ENCODE measurements at places on chromosomes 16 and 17.

GRCh38 chr17:50813583-50813982 lies 21.8 kb upstream of the WFIKKN2 start:
- no peak for DNase-seq

DNA sequence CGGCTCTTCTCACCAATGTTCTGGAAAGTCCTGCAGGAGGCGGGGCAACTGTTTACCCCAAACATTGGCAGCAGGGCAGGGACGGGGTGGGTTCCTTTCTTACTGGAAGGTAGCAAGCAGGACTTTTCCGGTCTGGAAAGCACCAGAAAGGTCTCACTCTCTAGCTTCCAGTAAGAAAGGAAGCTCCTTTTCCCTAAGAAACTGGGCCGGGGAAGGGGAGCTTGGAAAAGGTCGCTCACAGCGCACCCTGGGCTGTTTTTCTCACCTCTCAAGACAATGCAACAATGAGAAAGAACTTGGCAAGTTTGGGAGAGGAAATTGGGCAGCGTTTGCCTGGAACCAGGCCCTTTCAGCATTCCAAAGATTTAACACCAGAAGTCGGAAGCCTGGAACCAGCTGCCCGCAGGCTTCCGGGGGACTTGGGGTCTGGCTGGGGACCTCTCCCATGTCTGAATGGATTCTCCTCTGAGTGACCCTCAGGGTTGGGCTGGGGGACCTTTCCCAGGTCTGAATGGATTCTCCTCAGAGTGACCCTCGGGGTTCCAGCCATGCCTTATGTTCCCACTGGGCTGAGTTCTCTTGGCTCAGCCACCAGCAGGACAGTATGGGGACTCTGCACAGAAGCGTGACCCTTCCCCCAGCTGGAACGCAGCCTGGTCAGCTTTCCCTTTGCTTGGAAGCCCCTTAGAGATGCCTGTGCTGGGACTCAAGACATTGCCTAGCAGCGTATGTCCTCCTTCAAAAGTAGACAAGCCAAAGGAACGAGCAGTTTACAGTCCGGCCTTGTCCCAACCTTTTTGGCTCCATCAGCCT lies 166.5 kb upstream of the PLCG2 start:
- DNase-seq: no peak

- DNase-seq: no peak
Measured at GRCh38 chr16:68739964-68740627, 3.0 kb downstream of the CDH1 start.

DNA sequence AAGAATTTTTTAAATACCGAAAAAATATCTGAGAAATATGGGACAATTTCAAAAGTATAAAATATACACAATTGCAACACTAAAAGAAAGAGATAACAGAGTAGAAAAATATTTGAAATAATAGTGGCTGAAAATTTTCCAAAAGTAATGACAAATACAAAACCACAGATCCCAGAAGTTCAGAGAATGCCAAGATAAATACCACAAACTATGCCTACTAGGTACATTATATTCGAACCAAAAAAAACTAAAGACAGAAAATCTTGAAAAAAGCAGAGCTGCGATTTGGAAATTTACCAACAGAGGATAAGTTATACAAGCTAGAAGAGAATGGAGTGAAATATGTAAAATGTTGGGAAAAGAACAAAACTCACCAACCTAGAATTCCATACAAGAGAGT lies 191.3 kb upstream of the ELAC2 start:
- no peak for DNase-seq

DNA sequence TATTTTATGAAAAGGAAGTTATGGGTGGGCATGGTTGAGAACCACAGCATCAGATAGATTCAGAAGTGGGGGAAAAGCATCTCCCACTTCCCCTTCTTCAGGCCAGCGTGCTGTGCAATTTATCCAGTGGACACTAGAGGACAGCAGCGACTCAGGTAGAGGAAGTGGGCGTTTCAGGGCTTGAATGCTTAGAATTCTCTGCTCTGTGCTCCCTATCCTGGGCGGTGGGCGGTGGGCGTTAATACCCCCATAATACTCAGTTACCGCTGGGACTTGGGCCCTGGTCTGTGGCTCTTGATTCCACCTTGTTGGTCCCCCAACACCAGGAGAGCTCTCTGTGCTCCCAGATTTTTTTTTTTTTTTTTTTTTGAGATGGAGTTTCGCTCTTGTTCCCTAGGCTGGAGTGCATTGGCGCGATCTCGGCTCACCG lies 3.7 kb upstream of the LYZL6 start:
- peak; percentile 18 for DNase-seq

GRCh38 chr16:75019007-75019406 lies 20.2 kb downstream of the ZNRF1 start:
- no peak for DNase-seq

- no peak for DNase-seq
Measured at GRCh38 chr16:4869147-4869805, 22.0 kb downstream of the UBN1 start.

GRCh38 chr17:35086931-35087573 lies 23.5 kb upstream of the RFFL start:
- no peak for DNase-seq

- no peak for DNase-seq
Measured at GRCh38 chr17:44928136-44928535, 12.8 kb upstream of the GFAP start.

DNA sequence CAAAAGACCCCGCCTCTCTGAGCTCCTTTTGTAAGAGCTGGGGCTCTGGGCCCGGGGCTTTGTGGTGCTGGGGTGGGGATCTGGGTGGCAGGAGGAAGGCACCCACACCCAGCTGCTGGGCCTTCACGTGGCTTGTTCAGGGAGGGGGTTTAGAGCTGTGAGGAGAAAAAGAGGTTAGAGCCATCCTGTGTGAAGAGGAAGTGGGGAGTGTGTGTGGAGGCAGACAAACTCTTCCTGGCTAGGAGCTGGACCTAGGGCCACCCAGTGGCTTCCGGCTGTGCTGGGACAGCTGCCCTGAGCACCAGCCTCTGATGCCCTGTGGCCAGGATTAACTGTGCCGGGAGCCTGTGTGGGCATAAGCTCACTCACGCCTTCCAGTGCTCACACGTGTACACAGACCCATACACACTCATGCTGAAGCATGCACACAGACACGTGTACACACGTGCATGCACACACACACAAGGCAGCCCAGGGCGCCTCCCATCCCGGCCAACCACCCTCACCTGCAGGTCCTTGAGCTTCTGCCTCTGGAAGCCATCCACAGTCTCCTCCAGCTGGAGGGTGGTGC lies 7.4 kb downstream of the CIBAR2 start:
- no peak for DNase-seq

DNA sequence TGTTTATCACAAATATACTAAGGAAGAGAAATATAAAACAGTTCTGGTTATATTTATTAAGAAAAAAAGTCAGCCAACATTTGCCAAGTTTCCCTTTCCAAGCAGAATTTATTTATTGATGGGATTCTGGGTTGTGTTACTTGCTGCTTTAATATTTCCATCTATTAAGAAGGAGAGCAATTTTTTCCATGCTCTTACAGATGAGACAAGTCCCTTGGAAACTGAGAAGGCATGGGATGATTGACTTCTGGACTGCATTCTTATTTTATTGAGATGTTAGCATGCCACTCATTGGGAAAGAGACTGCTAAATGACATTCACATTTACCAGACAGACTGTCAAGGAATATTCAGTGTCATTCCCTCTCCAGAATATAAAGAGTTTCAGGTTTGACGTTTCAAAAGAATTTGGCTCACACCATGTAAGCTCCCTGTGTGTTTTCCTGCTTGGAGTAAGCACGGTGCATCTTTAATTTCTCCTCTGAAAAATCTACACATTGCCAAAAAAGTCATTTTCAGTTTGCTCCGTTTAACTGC lies 1565.2 kb upstream of the GOT2 start:
- DNase-seq: no peak

GRCh38 chr16:53949715-53950410 lies 245.9 kb downstream of the FTO start:
- peak; percentile 8 for DNase-seq

DNA sequence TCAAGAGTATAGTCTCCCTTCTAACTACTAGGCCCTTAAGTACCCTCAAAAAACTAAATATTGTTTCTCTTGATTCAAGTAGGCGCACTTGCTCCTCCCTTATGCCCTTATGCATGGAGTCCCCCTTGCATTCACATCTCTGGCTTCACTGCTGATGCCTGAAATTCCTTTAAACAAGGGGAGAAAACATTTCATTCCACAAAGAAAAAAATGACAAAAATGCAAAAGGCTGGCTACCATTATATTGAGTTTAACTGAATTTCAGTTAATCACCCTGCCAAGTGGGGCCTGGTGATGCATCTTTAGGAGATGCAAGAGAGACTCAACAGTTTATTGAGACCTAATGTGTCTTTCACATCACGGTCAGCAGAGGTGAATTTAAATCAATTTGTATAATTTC lies 35.6 kb downstream of the CRLF3 start:
- no peak for DNase-seq

DNA sequence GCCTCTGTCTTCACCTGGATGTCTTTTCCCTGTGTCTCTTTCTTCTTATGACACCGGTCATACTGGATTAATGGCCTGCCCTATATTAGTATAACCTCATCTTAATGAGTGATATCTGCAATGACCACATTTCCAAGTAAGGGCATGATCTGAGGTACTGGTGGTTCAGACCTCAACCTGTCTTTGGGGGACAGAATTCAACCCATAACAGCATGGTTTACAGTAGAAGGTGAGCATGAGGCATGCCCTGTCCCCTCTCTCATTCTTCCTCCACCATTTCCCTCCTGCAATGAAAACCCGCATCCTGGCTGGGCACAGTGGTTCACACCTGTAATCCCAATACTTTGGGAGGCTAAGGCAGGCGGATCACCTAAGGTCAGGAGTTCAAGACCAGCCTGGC lies 2.8 kb upstream of the RAB37 start:
- DNase-seq: no peak

DNA sequence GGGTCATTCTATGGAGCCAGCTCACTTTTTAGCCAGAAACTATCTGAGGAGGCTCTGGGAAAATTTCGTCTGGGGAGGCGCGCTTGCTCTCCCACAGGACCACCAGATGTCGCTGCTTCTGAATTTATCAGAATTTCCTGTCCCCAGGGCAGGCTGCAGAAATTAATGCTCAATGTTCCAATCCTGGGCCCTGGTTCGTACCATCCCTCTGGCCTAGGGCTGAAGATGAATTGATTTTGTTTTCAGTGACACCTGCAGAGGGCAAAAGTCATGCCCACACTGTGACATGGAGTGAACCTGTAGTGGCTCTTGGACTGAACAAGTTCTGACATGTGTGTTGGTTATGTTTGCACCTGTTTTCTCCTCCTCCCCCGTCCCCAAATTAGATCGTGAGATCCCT lies 482.6 kb downstream of the NPIPA7 start:
- DNase-seq: peak; percentile 33

GRCh38 chr17:32357615-32358014 lies 7.7 kb downstream of the ZNF207 start:
- no peak for DNase-seq

- DNase-seq: no peak
Measured at GRCh38 chr17:33381201-33381600, 88.1 kb upstream of the ASIC2 start.

- no peak for DNase-seq
Measured at GRCh38 chr17:47368262-47368661, 44.5 kb downstream of the EFCAB13 start.

DNA sequence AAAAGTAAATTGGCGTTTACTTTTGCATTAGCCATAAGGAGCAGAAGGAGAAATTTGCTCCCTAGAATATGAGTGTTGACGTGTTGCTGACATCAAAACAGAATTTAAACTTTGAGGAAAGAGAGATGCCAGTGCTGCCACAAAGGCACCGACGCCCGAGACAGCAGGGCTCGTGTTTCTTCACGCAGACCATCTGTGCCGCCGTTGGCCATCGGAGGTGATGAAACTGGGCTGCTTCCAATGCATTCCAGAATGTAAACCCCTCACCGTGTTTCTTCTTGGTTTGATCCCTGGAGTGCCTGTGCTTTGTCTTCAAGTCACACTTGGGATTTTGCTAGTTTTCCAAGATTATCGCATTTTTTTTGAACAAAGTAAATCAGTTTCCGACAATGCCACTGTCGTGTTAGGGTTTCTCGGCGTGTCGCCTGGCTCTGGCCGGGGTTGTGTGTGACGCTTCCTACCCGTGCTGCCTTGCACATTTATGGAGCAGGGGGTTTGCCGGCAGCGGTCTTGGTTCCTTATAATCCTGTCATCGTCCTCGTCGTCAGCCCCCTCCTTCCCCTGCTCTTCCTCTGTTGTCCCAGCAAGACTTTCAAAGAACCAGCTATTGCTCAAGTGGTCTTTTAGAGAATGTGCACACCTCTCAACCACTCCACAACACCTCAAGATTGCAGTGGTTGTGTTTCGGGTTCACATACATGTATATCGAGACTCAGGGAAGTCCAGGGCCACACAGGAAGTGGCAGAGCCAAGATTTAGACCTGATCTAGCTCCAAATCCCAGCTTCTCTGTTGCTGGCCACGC lies 103.9 kb downstream of the METRNL start:
- DNase-seq: no peak

GRCh38 chr17:74361230-74362068 lies at the start of gene BTBD17:
Gene BTBD17, minus strand, starts transcription at chr17:74361868. Its CDS starts 49 bp downstream, at chr17:74361819.
- no peak for DNase-seq

- DNase-seq: no peak
Measured at GRCh38 chr17:78315355-78316114, 44.3 kb downstream of the SOCS3 start.

DNA sequence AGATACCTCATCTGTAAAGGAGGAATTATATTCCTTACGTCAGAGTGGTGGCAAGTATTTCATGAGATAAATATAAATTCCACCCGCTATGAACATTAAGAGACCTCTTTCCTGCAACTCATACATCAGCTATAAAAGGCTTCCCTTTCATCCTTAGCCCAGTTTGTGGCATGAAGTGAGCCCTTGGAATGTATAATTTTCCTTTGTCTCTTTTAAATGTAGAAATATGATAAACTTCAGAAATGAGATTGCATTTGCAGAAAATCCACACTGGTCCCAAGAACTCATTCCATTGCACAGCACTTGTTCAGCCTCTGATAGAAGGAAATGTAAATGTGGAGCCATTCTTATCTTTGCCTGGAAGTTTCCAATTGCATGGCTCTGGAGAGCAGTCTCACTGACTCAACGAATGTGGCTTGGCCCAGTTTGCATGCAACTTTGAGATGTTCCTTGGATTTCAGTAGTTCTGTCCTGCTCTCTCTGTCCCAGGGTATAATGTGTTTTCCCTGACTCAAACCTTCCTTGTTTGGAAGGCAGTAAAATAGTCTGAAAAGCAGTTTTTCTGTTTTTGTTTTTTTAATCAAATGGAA lies 746.4 kb downstream of the CDH11 start:
- DNase-seq: no peak

- no peak for DNase-seq
Measured at GRCh38 chr17:59627770-59628171, 8.1 kb downstream of the CLTC start.

DNA sequence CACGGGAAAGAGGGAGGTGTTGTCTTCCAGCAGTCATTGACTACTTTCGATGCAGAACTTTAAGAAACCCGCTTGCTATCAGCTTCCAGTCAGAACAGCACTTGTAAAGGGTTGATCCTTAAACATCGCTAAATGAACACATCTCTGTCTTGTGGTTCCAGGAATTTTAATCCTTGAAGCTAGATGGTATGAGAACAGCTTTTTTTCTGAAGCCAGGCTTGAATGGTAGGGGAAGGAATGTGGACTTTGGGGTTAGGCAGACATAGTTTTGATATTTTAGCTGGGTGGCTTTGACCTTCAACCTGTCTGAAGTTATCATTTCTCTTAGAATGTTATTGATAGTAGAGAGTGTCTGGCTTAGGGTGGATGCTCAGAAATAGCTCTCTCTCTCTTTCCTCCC lies 81.1 kb downstream of the RGS9 start:
- DNase-seq: no peak

GRCh38 chr16:86205521-86206245 lies 304.6 kb upstream of the FOXF1 start:
- no peak for DNase-seq

Data from GM12864 (cell line).